ENCODE measurements at places on chromosomes 3 and 15. TPM values are rescaled to one million over a fixed set of nuclear protein-coding genes. Genes with fewer than 3 reads are reported as not detected.

DNA sequence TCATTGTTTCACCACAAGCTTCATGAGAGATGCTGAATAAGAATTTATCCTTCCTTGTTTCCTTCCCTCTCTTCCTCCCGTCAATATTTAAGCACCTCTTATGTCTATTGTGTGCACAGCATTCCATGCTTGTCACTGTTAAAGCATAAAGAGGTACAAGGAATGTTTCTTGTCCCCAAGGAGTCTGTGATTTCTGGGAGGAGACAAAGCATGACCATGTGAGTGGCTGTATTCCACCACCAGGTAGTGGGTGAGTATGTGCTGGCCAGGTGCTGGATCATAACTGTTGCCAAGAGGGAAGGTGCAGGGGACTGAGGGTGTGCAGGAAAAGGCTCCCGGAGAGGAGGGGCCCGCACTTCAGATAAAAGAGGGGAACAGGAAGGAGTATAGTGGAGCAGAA, 62.9 kb upstream of the GSK3B start:
- H3K36me3 ChIP-seq: peaks cover 7% of the 10 kb centered on the region
- H3K4me3 ChIP-seq: no peak overlapping the region
- DNase-seq: no peak
- peaks cover 16% of the 10 kb centered on the region for H3K27me3 ChIP-seq

DNA sequence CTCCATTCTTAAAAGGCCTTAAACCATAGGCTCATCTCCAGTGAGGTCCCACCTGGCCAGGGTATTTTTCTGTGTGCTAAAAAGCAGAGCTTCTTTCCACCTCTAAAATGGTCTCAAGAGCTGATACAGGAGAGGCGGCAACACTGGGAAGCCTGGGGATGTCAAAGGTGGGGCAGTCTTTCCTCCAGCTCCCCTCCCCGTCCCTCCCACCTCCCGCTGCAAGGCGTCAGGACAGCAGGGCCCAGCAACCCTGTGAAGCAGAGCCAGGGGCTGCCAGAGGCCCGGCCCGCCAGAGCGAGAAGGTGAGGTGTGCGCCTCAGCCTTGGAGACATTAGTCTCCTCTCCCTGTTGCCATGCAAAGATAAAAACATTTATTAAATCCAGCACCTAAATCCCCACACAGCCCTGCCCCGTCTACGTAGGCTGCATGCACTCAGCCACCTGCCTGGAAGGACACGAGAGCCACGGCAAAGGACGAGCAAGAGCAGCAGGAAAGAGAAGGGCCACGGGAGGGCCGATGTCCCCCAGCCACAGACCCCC, 75.6 kb downstream of the FAM174B start:
- no peak overlapping the region for H3K27ac ChIP-seq
- DNase-seq: no peak

Gene SMAD6
- total RNA-seq: 0.94 TPM

DNA sequence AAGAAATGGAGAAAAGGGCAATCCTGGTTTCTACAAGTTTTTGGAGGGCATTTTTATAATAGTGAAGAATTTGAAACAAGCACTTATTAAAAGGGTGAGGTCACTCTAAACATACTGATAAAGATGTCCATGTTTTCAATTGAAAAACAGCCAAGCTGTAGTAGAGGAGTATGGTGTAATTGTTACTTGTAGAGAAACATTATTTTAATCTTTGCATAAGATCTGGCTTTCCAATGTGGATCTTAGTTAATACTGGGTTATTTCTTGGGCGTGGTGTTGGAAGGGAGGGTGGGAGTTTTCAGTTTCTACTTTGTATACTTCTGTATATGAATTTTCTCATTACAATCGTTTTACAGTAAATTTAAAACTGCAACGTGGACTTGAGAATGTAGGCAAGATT, 22.8 kb downstream of the MORF4L1 start:
- no peak for DNase-seq
- H3K27ac ChIP-seq: no peak overlapping the region
- no peaks in the 10 kb centered on the region for H3K27me3 ChIP-seq

- H3K27me3 ChIP-seq: peaks cover 31% of the 10 kb centered on the region
- peaks cover 10% of the 10 kb centered on the region for H3K4me1 ChIP-seq
- no peaks in the 10 kb centered on the region for H3K36me3 ChIP-seq
- H3K27ac ChIP-seq: no peak overlapping the region
- DNase-seq: no peak
These were observed 11.7 kb upstream of the MRPS22 start for GRCh38 chr3:139332092-139332491.
